ENCODE measurements at places on chromosomes 16 and 17. TPM values are rescaled to one million over a fixed set of nuclear protein-coding genes. Genes with fewer than 3 reads are reported as not detected.

DNA sequence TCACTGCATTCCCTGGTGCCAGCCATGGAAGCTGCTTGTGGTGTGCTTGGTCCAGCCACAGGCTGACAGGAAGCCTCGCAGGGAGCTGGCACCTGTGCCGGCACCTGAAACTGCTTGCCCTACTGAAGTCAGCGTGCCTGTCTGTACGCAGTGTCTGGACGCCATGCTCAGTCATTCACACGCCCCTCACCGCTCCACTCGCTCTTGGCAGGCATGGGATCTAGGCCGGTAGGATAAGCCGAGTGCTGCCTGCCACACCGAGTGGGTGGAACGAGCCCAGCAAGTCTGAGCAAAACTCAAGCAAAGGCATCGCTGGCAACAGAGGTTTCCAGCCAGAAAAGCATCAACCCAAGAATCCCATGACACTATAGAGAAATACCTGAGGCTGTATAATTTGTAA, 350.6 kb downstream of the CDH11 start:
- no peaks in the 10 kb centered on the region for H3K27me3 ChIP-seq
- H3K36me3 ChIP-seq: no peaks in the 10 kb centered on the region
- no peaks in the 10 kb centered on the region for H3K4me1 ChIP-seq
- DNase-seq: no peak
- no peak overlapping the region for H3K27ac ChIP-seq

- no peaks in the 10 kb centered on the region for H3K36me3 ChIP-seq
- H3K4me1 ChIP-seq: peaks cover 35% of the 10 kb centered on the region
- peak overlapping the region; percentile 54 for H3K27ac ChIP-seq
- DNase-seq: no peak
- H3K27me3 ChIP-seq: no peaks in the 10 kb centered on the region
These were observed 50.0 kb downstream of the TENT4B start for GRCh38 chr16:50202926-50203624.

- no peaks in the 10 kb centered on the region for H3K4me1 ChIP-seq
- no peaks in the 10 kb centered on the region for H3K27me3 ChIP-seq
- no peak overlapping the region for H3K4me3 ChIP-seq
These were observed 33.9 kb upstream of the ZKSCAN2 start for GRCh38 chr16:25291580-25291979.

The MPO gene
- polyA plus RNA-seq: 0.14 TPM

The CES5A gene
- 1.5 TPM for polyA plus RNA-seq

All from liver (tissue), 10 donors.